ENCODE measurements at places on chromosomes 6 and 20. TPM values are rescaled to one million over a fixed set of nuclear protein-coding genes. Genes with fewer than 3 reads are reported as not detected.

Gene RREB1
- 12.6 TPM for total RNA-seq

Gene PNLDC1
- total RNA-seq = not detected

Gene VSTM2L
- 0.53 TPM for total RNA-seq

Gene RIMS1
- total RNA-seq = 2.2 TPM

Gene CST3
- total RNA-seq = 310 TPM

Gene TRERF1
- total RNA-seq = 4.2 TPM

Gene GABBR1
- 11.4 TPM for total RNA-seq

Gene SCGN
- total RNA-seq = not detected

Gene ACSS1
- 2.0 TPM for total RNA-seq

Gene LRFN2
- total RNA-seq = not detected

Gene EBF4
- 0.25 TPM for total RNA-seq

Gene KHDRBS2
- not detected for total RNA-seq

Gene ZDHHC14
- total RNA-seq = 2.4 TPM

Gene THBS2
- total RNA-seq = 1,212 TPM

Gene PPP1R3G
- total RNA-seq = 1.2 TPM

Gene MATN4
- not detected for total RNA-seq

Gene GABRR2
- total RNA-seq = 0.26 TPM

Gene FAM135A
- 8.8 TPM for total RNA-seq

Gene TMEM200A
- total RNA-seq = 102 TPM

Gene NRN1
- 0.12 TPM for total RNA-seq

Gene SLC52A3
- not detected for total RNA-seq

Measured in aortic smooth muscle cell (primary cell).